ENCODE measurements at places on chromosomes 7 and 10. TPM values are rescaled to one million over a fixed set of nuclear protein-coding genes. Genes with fewer than 3 reads are reported as not detected.

Gene GOT1
- total RNA-seq: 30.4 TPM

Gene CPA2
- not detected for total RNA-seq

Gene LMTK2
- 9.2 TPM for total RNA-seq

Gene KDM7A
- 2.2 TPM for total RNA-seq

Gene SPOCK2
- 0.39 TPM for total RNA-seq

Gene C7orf33
- total RNA-seq: not detected

Gene IL6
- 1.9 TPM for total RNA-seq

Gene PDE1C
- total RNA-seq: 3.3 TPM

Gene LRIT1
- not detected for total RNA-seq

Gene CYP26A1
- total RNA-seq: 3.9 TPM

Gene TSPAN12
- total RNA-seq: 0.52 TPM

Gene RTKN2
- 1.2 TPM for total RNA-seq

Gene GLI3
- total RNA-seq: 0.09 TPM

Gene NEUROD6
- not detected for total RNA-seq

Gene NPTX2
- total RNA-seq: 0.17 TPM

Gene ASIC3
- total RNA-seq: 9.5 TPM

Gene PAOX
- total RNA-seq: 1.8 TPM

Gene ZNF727
- not detected for total RNA-seq

Gene EPC1
- total RNA-seq: 17.1 TPM

Gene NRAP
- total RNA-seq: not detected

Gene TSC22D4
- total RNA-seq: 38.3 TPM

Gene ST8SIA6
- not detected for total RNA-seq

Gene TMEM225B
- total RNA-seq: 0.76 TPM

Gene PON1
- total RNA-seq: 1.0 TPM

Gene CFAP43
- 0.19 TPM for total RNA-seq

Gene ENKUR
- 0.27 TPM for total RNA-seq

Gene XPNPEP1
- 34.5 TPM for total RNA-seq

Gene PDE6C
- not detected for total RNA-seq

Gene NHLRC2
- 4.8 TPM for total RNA-seq

Gene FAM237B
- not detected for total RNA-seq

Gene FBXO24
- total RNA-seq: 0.07 TPM

Gene BTBD16
- 0.58 TPM for total RNA-seq

Gene AMPH
- 0.18 TPM for total RNA-seq

Gene TLX1
- not detected for total RNA-seq

Gene HERC4
- 37.2 TPM for total RNA-seq

Gene LBX1
- total RNA-seq: not detected

Gene GRM3
- total RNA-seq: not detected

Gene CPA4
- 4.5 TPM for total RNA-seq

Gene CALCR
- not detected for total RNA-seq

Gene TEX36
- not detected for total RNA-seq

Gene ADRA2A
- total RNA-seq: not detected

Gene PBLD
- total RNA-seq: 3.5 TPM

Gene NEBL
- total RNA-seq: 8.2 TPM

Gene IKZF1
- total RNA-seq: not detected

Gene GPR26
- not detected for total RNA-seq

Gene MRPS17
- 24.3 TPM for total RNA-seq
